ENCODE measurements at places on chromosomes 16 and 17. TPM values are rescaled to one million over a fixed set of nuclear protein-coding genes. Genes with fewer than 3 reads are reported as not detected.

Gene SPIRE2
- 0.22 TPM for total RNA-seq

- DNase-seq: no peak
These were observed at the start of gene SKAP1 for GRCh38 chr17:48429638-48430586. Gene SKAP1, minus strand, starts transcription at chr17:48430214.

Gene KCNAB3
- total RNA-seq: not detected

Gene TP53TG3F
- not detected for total RNA-seq

DNA sequence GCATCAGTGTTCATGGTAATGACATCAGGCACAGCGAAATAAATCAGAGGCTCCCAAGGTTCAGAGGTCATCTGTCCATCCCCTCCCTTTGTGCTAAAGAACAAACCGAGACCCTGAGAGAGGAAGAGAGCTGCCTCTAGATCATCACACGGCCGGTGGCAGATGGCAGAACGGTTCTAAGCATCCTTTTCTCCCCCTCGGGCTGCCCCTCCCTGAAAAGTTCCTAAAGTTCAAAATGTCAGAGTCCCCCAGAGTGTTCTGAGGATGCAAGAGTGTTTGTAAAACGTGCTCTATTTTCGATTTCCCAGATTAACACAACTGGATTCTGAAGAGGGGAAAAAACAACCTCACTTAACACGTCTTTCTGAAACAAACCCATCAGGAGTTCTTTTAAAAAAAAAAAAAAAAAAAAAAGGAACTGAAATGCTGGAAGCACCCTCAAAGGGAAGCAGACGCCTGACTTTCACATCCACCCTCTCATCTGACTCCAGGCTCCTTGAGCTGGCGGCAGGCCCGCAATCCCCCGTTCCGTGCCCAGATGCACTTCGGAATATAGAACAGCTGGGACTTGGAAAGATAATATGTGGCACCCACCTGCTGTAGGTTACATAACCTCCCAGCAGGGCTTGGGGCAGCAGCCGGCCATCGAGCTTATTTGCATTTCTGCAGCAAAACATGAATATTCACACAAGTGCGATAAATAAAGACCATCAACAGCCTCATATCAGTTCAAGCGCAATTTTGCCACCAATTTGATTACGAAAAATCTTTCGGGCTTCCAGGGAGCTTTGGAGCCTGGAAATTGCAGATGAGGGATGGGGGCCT is 115.5 kb upstream of the SMURF2 start:
- no peak for DNase-seq

- DNase-seq: no peak
These were observed 38.4 kb downstream of the HNF1B start for GRCh38 chr17:37706446-37706845.

Gene CNGB1
- not detected for total RNA-seq

- no peak for DNase-seq
These were observed 24.5 kb downstream of the ZDHHC7 start for GRCh38 chr16:84986879-84987278.

Gene CARD14
- 0.32 TPM for total RNA-seq

DNA sequence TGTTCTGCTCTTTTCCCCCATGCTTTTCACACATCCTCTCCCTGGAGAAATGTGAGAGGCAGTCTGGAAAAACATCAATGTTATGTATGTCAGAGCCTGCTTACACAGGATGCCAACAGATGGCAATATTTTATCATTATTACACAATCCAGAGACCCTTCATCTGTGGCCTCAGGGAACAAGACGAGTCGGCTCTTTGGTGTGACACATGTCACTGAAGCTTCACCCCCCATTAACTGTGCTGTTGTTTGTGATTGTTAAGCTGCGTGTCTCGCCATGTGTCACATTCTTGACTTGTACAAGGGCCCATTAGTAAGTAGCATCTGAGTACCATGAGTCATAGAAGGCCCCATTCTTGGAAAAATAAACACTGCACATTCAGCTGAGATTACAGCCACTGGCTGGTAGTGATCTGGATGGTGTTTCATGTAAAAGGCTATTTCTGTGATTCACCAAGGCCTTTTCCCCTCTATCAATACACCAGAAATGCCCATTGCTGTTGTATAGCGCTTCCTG is 682.1 kb upstream of the SOX9 start:
- DNase-seq: no peak

- DNase-seq: peak; percentile 56
These were observed 2.0 kb upstream of the YPEL2 start for GRCh38 chr17:59329176-59330052.

Gene EVPL
- total RNA-seq: 0.36 TPM

Gene ZNF276
- total RNA-seq: 11.7 TPM

GRCh38 chr17:40073454-40074174 is 10.8 kb downstream of the THRA start:
- DNase-seq: no peak

Gene WFIKKN2
- 0.25 TPM for total RNA-seq

DNA sequence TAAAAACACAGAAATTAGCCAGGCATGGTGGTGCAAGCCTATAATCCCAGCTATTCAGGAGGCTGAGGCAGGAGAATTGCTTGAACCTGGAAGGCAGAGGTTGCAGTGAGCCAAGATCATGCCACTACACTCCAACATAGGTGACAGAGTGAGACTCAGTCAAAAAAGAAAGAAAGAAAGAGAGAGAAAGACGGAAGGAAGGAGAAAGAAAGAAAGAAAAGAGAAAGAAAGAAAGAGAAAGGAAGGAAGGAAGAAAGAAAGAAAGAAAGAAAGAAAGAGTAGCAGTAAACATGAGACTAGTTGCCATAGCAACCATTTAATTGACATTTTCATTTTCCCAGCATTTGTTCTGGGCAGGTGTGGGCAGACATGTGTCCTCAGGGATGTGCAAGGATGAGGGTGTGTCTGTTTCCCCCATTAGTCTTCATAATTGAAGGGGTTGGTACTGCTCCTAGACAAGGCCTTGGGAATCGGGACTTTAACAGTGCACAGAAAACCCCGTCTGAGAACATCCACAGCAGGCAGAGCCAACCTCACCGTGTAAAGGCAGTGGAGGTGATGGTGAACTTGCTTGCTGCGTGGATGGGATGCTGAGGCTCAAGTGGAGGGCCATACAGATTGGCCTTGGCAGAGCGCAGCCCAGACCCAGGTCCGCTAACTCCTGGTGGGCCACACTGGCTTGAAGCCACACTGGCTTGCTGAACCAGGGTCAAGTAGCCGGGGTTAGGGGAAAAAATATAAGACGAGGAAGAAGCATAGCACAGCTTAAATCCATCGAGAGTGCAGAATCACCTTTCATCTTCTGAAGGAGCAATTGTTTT is 35.2 kb upstream of the KIFC3 start:
- DNase-seq: no peak

Gene TEKT3
- total RNA-seq: not detected

DNA sequence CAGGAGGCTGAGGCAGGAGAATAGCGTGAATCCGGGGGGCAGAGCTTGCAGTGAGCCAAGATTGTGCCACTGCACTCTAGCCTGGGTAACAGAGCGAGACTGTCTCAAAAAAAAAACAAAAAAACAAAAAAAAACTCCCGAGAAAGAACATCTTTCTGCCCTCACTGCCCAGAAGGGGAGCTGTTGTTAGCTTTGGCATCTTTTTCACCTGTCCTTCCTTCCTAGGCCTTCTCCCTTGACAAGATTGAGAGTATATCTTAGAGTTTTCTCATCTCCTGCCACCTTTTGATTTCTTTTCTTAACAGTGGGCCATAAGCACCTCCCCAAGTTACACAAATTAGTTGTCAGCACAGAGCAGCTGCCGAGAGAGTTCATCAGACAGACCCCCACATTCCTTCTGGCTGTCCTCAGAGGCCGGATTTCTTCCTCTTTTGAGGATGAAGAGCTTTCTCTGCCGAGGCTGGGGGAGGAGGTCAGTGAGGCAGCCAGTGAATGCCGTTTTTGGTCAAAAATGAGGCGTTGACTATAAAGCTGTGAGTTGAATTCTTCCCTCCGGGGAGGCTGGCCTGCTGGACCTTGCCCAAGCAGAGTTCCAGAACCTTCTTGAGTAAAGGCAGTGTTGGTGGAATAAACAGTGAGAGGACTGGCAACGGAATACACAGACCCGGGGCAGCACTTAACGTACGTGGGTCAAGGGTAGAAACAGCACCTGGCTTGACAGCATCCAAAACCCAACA is 127.0 kb downstream of the ABCC6 start:
- DNase-seq: no peak

DNA sequence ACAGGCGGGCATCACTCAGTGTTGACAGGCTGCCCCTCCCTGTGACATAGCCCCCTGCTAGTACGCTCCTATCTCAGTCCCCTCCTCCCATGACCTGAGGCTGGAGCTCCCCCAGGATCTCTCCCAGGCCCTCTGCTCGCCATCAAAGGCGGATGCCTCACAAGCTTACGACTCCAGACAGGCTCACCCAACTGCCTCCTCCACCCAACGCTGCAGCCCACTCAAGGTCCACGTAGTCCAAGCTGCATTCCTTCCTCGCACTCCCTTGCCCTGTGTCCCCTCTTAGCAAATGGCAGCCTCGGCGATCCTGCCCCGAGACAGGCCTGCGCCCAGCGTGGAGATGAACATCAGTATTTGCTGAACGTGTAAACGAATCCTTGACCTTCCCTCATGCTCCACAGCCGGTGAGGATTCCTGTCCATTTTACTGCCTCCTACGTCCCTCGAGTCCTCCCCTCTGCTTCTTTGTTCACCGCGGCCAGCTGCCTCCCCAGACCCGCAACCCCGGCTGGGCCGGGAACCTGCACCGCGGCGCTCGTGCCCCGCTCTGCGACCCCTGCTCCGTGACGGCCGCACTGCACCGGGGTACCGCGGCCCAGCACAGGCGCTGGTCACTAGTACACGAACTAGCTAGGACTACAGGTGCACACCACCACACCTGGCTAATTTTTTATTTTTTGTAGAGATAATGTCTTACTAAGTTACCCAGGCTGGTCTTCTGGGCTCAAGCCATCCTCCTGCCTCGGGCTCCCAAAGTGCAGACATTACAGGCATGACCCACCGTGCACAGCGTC is 838 bp upstream of the TMEM97 start:
- no peak for DNase-seq

DNA sequence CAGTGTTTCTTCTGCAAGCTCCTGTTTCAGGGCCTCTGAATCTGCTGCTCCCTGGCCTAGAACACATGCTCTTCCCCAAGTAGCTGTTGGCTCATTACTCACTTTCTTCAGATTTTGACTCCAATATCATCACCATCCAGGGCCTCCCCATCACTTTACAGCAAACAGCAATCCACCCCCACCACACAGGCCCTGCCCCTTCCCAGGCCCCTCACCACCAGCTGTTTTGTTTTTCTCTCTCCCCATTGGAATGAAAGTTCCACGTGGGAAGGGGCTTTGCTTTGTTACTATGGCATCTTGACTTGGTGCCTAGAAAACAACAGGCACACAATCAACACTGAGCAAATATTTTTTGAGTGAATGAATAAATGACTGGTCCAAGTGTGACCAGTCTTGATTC is 4.0 kb downstream of the TMEM170A start:
- DNase-seq: no peak

- DNase-seq: no peak
These were observed 21.6 kb upstream of the ADCY7 start for GRCh38 chr16:50244504-50245416.

DNA sequence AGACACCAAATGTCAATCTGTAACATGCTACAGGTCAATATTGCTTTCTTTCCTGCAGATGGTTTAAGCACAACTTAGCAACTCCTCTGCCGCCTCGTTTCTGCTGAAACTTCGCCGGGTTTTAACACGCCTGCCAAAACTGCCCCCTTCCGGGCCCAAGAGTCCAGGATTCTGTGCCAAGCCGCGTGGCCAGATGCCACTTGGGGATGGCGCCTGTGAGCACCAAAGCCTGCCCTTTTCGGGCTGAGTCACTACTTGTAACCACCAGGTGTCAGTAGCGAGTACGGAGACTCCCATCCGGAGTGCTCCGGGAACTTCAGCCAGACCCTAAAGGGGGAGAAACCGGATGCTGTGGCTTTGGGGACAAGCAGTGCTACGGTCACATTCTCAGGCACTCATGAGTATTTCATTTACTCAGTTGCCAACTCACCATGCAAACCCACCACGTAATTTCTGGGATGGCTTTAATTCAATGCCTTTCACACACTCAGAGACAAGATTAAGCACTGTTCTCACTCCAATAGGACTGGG is 7.8 kb downstream of the PMP22 start:
- DNase-seq: peak; percentile 91

GRCh38 chr16:23871924-23872323 is 36.1 kb downstream of the PRKCB start:
- no peak for DNase-seq

- DNase-seq: no peak
These were observed 1173.5 kb upstream of the GOT2 start for GRCh38 chr16:59907611-59908010.

- DNase-seq: no peak
These were observed 13.0 kb downstream of the CA10 start for GRCh38 chr17:52145476-52145875.

DNA sequence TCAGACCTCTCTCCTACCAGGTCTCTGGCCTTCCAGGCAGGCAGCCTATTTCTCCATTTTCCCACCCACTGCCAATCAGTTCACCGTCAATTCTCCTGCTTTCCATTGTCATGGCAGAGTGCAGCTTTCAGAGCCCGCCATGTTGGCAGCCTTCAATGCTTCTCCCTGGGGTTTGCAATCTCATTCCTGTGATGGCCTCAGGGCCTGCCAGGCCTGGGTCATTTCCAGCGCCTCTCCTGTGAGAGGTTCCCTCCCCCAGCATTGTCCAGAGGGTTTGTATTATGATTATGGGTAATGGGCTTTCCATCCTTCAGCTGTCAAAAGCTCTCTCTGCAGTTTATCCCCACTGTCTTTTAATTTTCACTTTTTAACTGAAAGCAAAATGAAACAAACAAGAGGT is 716.6 kb upstream of the CDH8 start:
- DNase-seq: no peak

DNA sequence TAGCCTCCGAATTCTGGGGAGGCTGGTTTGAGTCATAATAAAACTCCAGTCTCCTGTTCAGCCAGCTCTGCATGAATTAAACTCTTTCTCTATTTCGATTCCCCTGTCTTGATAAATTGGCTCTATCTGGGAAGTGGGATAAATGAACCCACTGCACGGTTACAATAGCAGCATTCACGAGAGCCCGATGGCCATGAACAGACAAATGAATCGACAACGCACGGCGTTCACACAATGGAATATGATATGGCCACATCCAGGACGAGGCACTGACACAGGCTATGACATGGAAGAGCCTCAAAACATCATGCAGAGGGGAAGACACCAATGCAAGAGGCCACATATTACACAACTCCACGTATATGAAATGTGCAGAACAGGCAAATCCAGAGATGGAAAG is 5.6 kb upstream of the CARD14 start:
- no peak for DNase-seq

Gene KRTAP16-1
- not detected for total RNA-seq

- DNase-seq: no peak
These were observed 349.6 kb downstream of the KIF2B start for GRCh38 chr17:54172096-54172984.

Data from psoas muscle (tissue), 8 donors.